ENCODE measurements at places on chromosomes 6 and 20.

DNA sequence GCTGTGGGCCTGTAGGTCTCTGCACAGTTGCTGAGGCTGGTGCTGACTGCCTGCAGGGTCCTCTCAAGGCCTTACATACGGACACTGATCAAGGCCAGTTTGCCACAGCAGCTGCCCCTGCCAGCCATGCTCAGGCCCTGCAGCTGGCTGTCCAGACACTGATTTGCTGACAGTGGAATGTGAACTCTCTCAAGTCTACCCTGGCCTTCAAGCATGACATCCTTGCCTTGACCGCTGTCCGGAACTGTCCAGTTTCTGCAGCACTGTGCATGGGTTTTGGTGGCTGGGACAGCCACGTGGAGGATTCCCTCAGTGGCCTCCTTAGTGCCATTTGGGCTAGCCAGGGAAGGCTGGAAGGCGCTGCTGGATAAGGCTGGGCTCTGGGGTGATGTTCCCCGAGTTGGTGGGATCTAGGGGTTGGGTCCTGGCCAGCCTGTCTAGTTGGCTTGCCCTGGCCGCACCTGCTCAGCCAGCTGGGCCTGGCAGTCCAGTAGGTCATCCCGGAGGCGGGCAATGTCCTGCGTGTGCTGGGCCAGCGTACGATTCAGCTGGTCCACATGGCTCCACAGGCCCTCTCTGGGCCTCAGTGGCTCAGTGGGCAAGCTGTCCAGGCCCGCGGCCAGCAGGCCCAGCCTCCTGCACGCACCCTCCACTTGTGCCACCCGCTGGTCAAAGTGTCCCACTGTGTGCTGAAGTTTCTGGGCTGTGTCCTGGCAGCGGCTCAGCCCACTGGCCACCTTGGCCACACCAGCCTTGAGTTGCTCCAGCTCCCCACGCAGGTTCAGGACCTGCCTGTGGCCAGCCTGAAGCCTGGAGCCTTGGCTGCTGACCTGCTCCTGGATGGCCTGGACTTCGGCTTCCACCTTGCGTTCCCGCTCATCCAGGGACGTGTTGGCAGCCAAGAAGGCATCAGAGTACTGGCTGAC lies 5.5 kb downstream of the EMILIN3 start:
- DNase-seq: no peak

DNA sequence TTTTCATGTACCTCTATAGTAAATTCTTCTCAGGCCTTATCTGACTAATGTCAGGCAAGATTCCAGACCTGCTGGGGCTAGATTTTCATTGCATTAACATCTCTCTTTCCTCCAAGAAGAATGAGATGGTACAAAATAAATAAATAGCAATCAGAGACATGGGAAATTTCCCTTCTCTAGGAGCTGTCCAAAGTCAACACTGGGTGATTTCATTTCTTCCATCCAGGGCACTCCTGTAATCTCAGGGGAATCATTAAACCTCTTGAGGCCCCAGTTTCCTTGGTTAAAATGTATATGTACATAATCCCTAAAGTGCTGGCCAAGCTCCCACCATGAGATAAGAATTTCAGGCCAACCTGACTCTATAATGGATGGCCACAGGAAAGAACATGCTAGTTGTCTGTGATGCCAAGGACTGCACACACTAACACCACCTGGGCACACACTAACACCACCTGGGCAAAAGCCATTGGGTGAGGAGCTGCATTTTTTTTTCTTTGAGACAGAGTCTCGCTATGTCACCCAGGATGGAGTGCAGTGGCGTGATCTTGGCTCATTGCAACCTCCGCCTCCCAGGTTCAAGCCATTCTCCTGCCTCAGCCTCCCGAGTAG lies 912 bp downstream of the IL17F start:
- no peak for DNase-seq

GRCh38 chr20:2246069-2246491 lies 49.7 kb upstream of the TGM3 start:
- no peak for DNase-seq

DNA sequence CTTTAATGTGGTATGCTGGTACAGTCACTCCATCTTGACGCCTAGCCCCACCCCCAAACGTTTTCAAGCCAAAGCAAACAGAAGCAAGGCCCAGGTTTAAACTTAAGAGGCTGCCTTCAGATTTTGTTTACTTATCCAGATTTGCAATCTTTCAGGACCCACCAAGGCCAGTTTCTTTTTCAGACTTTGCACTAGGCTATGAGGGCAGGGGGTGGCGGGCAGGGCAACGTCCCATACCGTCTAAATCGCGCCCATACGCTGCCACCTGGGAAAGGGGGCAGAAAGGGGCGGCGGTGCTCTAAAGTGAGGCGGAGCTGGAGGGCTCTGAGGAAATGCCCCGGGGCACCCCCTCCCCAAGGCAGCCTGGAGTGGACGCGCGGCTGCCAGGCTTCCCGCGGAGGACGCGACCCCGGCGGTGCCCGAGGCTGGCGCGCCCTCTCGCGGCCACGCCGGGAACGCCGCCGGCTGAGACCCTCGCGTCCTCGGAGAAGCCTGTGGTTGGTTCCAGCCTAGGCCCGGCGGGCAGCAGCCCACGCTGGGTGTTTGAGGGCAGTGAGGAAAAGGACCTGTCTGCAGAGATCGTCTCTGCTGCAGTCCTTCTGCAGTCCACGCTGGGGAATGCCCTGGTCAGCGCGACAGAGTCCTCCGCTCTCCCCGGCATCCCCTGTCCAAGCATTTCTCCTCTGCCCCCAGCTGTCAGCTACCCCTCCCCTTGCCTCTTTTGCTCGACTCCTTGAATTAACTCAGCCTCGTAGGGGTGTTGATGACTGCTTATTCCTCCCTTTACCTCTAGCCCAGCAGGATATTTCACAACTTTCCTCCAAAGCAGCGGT lies 129.2 kb upstream of the PRND start:
- DNase-seq: no peak

GRCh38 chr6:22784601-22785410 lies 215.4 kb downstream of the HDGFL1 start:
- peak; percentile 38 for DNase-seq

Data from brain microvascular endothelial cell (primary cell).